ENCODE measurements at places on chromosomes 3 and 15. TPM values are rescaled to one million over a fixed set of nuclear protein-coding genes. Genes with fewer than 3 reads are reported as not detected.

The LRTM1 gene
- not detected for total RNA-seq

The INSYN1 gene
- 3.0 TPM for total RNA-seq

The TGM4 gene
- not detected for total RNA-seq

The C2CD4B gene
- total RNA-seq, result 0.26 TPM

The AADACL2 gene
- not detected for total RNA-seq

The LSAMP gene
- 0.19 TPM for total RNA-seq

The CPB1 gene
- not detected for total RNA-seq

The WDR93 gene
- total RNA-seq, result 0.06 TPM
